Gastroesophageal sphincter (tissue), 4 donors: ENCODE measurements at places on chromosomes 1 and 21. TPM values are rescaled to one million over a fixed set of nuclear protein-coding genes. Genes with fewer than 3 reads are reported as not detected.

GRCh38 chr1:245304698-245305097 is 149.9 kb downstream of the KIF26B start:
- ATAC-seq = no peak

DNA sequence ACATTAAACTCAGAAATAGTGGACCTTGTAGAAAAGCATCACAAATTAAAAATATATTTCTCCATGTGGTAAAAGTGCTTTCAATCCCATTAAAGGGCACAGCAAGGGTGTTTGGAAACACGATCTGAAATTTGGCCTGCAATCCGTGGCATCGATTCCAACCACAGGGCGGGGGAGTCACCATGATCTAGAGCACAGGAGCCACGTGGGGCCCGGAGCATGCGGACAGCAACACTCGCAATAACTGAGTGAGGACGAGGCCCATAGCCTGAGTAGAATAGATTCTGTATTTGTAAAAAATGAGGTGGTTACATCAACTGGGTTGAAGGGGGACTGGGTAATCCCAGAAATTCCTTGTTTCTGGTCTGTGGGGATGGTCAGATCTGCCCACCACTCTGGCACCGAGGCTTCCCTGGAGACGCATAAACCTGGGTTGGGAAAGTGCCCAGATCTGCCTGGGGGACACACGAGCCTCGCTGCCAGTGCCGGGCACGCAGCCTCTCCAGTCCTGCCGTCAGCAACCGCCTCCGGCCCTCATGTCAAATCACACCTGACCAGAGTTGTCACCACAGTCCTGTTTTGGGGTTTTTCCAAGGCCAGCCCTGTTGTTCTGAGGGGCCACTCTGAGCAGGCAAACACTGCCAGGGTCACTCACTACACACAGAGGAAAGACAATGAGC is 104.3 kb downstream of the PGBD5 start:
- no peak for ATAC-seq

Gene RIMKLA
- total RNA-seq = 3.0 TPM

Gene UBL4B
- total RNA-seq = not detected
